ENCODE measurements at places on chromosomes 12 and 14. TPM values are rescaled to one million over a fixed set of nuclear protein-coding genes. Genes with fewer than 3 reads are reported as not detected.

The AHNAK2 gene
- total RNA-seq = 88.2 TPM

The TSHR gene
- not detected for total RNA-seq

The C14orf132 gene
- 8.1 TPM for total RNA-seq

The TBX3 gene
- total RNA-seq = 19.3 TPM
